ENCODE measurements at places on chromosomes 12 and 14.
A peak's percentile ranks its signal among the peaks of the same experiment; 100 is the strongest.

- H3K27ac ChIP-seq = no peak overlapping the region
- no peaks in the 10 kb centered on the region for H3K27me3 ChIP-seq
- H3K4me1 ChIP-seq = no peaks in the 10 kb centered on the region
Observed at GRCh38 chr14:26190646-26191045, 407.2 kb downstream of the NOVA1 start.

- no peak overlapping the region for H3K27ac ChIP-seq
- DNase-seq = no peak
- no peaks in the 10 kb centered on the region for H3K4me1 ChIP-seq
- H3K4me3 ChIP-seq = no peak overlapping the region
- H3K36me3 ChIP-seq = no peaks in the 10 kb centered on the region
- H3K27me3 ChIP-seq = no peaks in the 10 kb centered on the region
Observed at GRCh38 chr12:117350140-117350539, 11.3 kb downstream of the NOS1 start.

GRCh38 chr14:105528586-105529318 is 2.4 kb downstream of the TMEM121 start:
- H3K27ac ChIP-seq = peak overlapping the region; percentile 93
- peaks cover 19% of the 10 kb centered on the region for H3K27me3 ChIP-seq
- H3K36me3 ChIP-seq = peaks cover 25% of the 10 kb centered on the region
- H3K4me3 ChIP-seq = peak overlapping the region; percentile 86
- H3K4me1 ChIP-seq = peaks cover 19% of the 10 kb centered on the region

DNA sequence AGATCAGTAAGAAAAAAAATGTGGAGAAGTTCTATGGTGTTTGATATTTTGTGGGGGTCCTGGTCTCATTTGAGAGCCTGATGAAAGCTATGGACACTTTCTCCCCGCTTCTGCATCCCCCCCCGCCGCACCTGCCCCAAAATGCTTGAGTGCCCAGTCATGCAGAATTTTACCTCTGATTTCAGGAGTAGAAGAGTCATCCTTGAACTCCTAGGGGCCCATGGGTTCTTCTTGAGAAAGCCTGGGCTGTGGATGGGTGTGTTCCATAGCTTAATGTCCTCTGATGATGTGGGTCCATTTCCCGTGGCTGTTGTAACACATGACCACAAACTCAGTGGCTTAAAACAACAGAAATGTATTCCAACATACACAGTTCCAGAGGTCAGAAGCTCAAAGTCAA is 248.8 kb upstream of the PWP1 start:
- no peaks in the 10 kb centered on the region for H3K27me3 ChIP-seq
- no peak overlapping the region for H3K27ac ChIP-seq
- no peak for DNase-seq
- H3K4me3 ChIP-seq = no peak overlapping the region

GRCh38 chr12:50052964-50053363 is 4.4 kb upstream of the ASIC1 start:
- H3K4me1 ChIP-seq = peaks cover 20% of the 10 kb centered on the region
- H3K4me3 ChIP-seq = no peak overlapping the region
- no peaks in the 10 kb centered on the region for H3K36me3 ChIP-seq

- no peak for DNase-seq
- H3K4me1 ChIP-seq = no peaks in the 10 kb centered on the region
- H3K4me3 ChIP-seq = no peak overlapping the region
Observed at GRCh38 chr14:55241673-55242072, 29.5 kb upstream of the FBXO34 start.
